ENCODE measurements at places on chromosomes 16 and 17.
A peak's percentile ranks its signal among the peaks of the same experiment; 100 is the strongest.

DNA sequence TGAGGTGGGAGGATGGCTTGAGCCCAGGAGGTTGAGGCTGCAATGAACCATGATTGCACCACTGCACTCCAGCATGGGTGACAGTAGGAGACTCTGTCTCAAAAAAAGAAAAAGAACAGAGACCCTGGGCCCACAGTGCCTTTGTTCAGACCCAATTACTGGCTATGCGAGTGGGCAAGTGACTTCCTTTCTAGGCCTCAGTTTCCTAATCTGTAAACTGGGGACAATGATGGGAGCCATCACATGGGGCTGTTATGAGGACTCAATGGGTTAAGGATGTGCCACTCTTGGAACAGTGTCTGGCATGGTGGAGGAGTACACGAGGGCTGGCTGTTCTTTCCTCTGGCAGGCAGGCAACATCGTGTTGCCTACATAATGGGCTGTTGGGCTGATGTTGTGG lies 47.3 kb upstream of the NDRG4 start:
- no peak for DNase-seq

DNA sequence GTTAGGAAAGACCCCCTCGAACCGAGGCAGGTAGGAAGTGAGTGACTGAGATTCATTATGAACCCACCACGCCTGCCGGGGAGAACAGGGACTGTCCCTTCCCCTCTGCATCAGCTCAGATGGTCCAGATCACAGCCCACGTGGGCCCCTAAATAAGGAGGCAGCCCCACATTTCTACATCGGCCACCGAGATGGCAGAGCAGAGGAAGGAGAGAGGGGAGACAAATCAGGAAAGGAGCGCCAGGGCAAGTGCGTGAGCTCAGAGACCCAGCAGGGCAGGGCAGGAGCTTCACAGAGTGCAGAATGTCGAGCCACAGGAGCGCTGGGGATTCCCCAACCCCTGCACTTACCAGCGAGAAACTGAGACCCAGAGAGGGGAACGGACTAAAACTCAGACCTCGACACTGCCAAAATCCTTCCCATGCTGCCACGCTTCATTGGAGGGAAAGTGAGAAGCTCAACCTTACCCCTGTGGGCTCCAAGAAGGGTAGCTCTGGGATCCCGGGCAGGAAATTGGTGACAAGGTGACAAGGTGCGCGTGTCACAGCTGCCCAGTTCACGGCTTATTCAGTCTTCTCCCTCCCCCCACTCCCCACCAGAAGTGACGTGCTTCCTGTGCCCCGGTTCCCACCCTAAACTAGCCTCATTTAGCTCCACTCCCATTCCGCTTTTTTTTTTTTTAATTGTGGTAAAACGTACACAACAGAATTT lies at the start of gene ICAM2:
ICAM2 (minus strand) TSS at position 578 of the 711 bp plus-strand sequence. CDS start 13,942 bp downstream, outside the sequence.
- DNase-seq, result peak; percentile 57

DNA sequence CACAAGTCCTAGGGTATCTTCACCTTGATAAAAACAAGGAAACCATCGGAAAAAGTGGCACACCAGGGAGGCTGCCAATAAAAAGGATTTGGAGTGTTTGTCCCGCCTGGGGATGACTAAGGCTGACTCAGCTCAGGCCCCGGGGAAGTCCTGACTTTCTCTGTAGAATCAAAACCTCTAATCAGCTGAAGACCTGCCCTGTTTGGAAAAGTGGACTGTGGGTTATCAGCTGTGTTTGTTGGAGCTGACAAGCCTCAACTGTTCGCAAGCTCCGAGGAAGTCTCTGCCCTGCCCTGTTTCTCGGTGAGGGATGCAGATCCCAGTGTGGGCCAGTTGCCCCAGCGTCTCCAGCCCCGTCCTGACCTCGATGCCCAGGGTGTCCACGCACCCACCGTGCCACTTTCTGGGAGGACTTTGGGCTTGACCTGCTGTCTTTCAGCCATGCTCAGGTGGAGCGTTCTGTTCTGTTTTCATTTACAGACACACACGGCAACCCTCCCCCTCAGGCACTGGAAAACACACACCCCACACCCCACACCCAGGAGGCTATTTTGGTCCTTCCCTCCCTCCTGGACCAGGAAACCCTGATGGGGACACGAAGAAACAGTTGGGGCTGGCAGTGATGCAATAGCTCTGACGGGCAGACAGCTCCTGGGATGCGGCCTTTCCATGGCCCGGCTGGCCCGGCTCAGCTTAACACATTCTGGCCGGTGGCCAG lies 27.6 kb upstream of the PITPNA start:
- peak; percentile 46 for DNase-seq

DNA sequence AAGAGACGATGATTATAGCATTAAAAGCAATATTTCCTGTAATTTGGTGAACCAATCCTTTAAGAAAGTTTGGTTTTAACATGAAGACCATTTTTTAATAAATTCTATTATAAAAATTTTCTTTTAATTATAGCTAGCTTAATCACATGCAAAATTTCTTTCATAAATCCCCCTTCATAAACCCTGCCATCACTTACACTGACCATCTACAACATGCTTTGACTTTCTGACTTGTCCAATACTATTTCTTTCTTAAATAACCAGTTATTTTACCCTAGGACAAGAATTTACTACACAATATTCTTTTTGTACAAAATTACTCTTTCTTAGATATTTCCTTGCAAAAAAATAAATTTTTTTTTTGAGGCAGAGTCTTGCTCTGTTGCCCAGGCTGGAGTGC lies 1334.8 kb downstream of the CDH11 start:
- DNase-seq, result no peak

GRCh38 chr17:49397586-49397985 lies 17.1 kb downstream of the PHB1 start:
- DNase-seq, result no peak

- DNase-seq, result no peak
Measured at GRCh38 chr17:74125156-74125555, 78.3 kb upstream of the RPL38 start.

DNA sequence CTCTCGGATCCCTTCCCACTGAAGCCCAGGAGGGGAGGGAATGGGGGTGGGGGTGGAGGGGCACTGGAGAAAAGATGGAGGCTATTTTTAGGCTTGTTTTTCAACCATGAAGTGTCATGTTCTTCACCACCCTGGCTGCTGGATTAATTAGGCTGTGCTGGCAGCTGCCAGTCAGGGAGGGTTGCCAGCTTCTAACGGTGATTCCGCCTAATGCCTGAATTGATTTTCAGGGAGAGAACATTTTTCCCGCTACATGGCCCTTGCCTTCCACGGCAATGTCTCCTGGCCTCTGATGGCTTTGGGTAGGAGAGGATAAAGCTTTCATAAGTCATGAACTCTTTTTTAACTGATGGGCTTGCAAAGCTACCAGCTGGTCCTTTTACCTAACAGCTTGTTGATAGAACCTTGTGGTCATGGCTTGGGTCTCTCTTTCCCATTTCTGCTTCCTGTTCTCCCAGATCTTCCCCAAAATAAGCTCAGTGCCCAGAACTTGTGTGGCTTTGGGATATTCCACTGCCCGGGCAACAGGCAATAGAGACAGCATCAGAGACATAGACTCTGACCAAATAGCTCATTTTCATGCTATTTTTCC lies 167.4 kb downstream of the PITPNC1 start:
- no peak for DNase-seq

DNA sequence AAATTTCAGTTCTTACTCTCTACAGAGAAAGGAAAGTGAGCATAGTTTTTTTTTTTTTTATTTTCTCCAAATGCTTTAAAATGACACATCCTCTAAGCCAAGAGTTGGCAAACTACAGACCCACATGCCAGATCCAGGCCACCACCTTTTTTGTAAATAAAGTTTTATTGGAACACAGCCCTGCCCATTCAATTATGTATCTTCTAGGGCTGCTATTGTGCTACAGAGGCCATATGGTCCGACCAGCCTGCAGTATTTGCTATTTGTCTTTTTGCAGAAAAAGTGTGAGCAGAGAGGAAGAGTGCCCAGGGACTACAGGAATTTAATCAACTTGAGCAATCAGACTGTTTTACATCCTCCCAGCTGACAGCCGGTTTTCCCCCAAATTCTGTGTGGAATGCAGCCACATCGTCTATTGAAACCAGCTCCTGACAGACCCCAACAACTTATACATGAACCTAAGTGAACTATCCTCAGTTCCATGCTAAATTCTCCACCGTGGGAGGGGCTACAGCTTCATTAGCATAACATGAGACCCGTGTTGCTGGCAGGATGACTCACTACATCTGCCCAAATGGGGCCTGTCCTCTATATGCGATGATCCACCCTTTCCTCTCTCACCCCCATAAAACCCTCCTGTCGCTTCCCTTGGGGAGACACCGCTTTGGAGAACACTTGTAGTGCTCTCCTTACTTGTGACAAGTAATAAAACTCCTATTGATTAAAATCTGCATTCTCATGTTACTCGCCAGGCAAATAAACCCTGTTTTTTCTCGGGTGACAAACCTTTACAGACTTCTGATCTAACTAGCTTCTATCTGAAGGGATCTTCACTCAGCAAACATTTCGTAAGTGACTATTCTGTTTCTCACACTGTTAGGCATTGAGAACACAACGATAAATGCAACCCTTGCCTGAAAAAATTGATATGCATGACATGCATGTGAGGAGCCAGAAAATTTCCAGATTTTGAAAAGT lies 149.4 kb upstream of the HS3ST3A1 start:
- no peak for DNase-seq

DNA sequence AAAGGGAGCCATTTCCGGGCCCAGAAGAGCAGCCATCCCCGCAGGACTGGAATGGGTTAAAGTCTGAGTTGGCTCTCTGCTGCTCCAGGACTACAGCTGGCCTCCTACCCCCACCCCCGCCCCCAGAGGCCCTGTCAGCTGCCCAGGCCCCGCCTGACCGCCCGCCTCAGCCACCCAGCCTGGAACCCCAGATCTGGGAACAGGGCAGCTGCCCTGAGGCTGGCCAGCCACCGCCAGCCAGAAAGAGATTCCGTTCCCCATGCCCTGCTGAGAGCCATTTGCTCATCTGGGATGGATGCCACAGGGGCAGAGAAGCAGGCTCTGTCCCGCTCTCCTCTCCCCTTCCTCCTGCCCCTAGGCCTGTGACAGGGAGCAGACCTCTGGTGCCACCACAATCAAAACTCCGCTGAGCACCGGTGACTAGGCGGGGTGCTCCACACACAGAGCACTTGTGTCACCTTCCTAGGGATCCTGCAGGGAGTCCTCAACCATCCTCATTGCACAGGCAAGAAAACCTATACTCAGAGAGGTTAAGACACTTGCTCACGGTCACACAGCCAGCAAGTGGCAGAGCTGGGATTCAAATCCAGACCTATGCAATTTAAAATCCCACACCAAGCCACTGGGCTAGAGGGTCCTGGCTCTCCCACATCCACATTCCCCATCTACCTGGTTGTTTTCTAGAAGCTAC lies 44.1 kb downstream of the ZNF423 start:
- no peak for DNase-seq

DNA sequence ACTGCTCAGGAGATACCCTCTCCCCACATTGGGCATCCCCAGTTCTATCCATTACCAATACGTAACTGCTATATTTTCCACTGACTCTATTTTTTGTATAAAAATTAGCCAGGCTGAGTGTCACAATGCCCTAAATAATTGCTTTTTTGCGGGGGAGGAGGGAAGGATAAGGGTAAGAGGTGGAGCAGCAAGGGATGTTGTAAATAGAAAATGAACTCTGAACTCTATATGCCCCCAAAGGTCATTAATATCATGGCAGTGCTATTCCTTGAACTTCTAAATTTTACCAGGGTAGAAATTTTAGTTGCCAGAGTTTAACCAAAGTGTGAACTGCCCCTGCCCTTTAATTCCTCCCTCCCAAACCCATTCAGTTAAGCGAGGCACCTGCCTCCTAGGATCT lies 118.7 kb downstream of the SKAP1 start:
- DNase-seq, result no peak

DNA sequence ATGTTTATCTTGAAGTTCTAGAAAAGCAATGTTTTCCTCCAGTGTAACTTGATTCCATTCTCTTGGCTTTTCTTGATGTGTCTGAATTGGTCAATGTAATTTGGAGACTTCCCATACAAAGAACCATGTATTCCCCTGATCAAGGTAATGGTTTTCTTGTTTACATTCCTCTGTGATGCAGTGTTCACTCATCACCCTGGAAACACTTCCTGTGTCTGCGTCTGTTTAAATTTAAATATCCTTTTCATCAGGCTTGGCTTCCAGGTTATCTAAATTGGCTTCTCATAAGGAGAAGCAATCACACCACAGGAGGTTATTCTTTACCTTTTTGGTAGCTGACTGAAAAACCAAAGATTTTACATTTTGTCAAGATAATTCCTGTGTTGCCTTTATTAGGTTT lies 237.3 kb upstream of the WSCD1 start:
- no peak for DNase-seq

- DNase-seq, result no peak
Measured at GRCh38 chr16:72409423-72409822, 237.5 kb upstream of the PMFBP1 start.

GRCh38 chr17:62587554-62587953 lies 39.9 kb upstream of the MRC2 start:
- no peak for DNase-seq

DNA sequence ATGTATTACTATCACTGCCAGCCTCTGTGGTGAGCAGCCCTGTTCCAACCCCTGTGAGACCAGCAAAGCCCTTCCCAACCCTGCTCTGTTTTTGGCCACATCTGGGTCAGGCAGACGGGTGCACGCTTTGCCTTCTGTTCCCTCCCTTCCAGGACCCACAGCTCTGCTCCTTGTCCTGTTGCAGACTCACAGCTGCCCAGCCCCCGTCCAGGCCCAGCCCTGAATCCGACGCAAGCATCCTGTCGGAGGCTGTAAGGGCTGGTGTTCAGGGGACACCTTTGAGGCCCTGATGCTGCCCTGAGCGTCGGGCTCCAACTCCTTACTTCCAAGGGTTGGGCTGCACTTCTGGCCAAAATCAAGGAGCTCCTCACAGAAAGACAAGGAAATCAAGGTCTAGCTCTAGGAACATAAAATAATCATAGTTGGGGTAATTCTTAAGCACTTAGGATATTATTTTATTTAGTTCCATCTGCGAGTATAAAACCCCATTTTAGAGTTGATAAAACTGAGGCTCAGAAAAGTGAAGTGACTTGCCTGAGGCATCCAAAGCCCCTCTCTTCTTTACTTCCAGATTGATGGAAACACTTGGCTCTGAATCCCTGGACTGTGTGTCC lies 14.3 kb upstream of the SRCIN1 start:
- no peak for DNase-seq

GRCh38 chr17:2081564-2081963 lies 26.7 kb downstream of the HIC1 start:
- DNase-seq, result no peak
